Natural killer cell (primary cell): ENCODE measurements at places on chromosomes 7 and 10.

GRCh38 chr10:3199488-3199887 lies 26.9 kb upstream of the PITRM1 start:
- peaks cover 15% of the 10 kb centered on the region for H3K27me3 ChIP-seq
- no peak overlapping the region for H3K27ac ChIP-seq
- no peak overlapping the region for H3K4me3 ChIP-seq
- H3K36me3 ChIP-seq, result no peaks in the 10 kb centered on the region

- peaks cover 86% of the 10 kb centered on the region for H3K36me3 ChIP-seq
- H3K27ac ChIP-seq, result no peak overlapping the region
- DNase-seq, result no peak
- no peaks in the 10 kb centered on the region for H3K4me1 ChIP-seq
These were observed 95.2 kb upstream of the GNA12 start for GRCh38 chr7:2939193-2939885.

GRCh38 chr10:80415734-80416478 lies 7.6 kb downstream of the PRXL2A start:
- no peak for DNase-seq
- H3K27ac ChIP-seq, result no peak overlapping the region
- H3K36me3 ChIP-seq, result no peaks in the 10 kb centered on the region
- H3K4me3 ChIP-seq, result no peak overlapping the region
- H3K4me1 ChIP-seq, result no peaks in the 10 kb centered on the region
- no peaks in the 10 kb centered on the region for H3K27me3 ChIP-seq

DNA sequence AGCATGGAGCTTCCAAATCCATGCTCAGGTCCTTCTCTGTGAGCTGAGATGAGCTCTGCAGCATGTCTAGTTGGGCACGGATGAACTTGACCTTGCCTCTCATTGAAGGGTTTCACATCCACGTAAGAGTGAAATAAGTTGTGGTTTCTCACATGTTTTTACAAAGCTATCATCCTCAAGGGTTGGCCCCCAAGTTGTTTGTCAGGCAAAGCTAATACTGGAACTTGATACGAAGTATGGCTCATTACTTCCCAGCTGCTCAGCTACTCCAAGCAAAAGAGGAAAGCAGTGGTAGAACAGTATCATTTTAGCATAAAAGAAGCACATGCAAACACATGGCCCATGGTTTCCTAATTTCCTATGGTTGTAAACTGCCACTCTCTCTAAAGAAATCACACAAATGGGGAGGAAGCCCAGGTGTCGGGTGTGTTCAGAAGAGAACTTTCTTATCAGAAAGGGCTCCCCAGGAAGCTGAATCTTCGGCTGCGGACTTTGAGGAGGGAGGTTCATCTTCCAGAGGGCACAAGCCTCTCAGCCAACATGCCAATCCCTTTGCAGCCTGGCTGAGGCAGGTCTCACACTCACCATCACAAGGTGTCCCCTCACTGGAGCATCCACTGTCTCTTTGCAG lies 45.3 kb downstream of the PDLIM1 start:
- no peak for DNase-seq
- H3K4me1 ChIP-seq, result no peaks in the 10 kb centered on the region
- H3K4me3 ChIP-seq, result no peak overlapping the region
- no peaks in the 10 kb centered on the region for H3K27me3 ChIP-seq
- no peak overlapping the region for H3K27ac ChIP-seq
- no peaks in the 10 kb centered on the region for H3K36me3 ChIP-seq

- peak within 1 kb of the TSS; percentile 45 for H3K27ac ChIP-seq
- H3K27me3 ChIP-seq, result peaks cover 4% of the 10 kb centered on the region
- peak within 1 kb of the TSS; percentile 68 for H3K4me3 ChIP-seq
- no peak for DNase-seq
- H3K36me3 ChIP-seq, result no peaks in the 10 kb centered on the region
- peaks cover 16% of the 10 kb centered on the region for H3K4me1 ChIP-seq
These were observed at the start of gene FGFBP3 for GRCh38 chr10:91909117-91909677. Gene FGFBP3, minus strand, starts transcription at chr10:91909486. Its CDS starts 517 bp downstream, at chr10:91908969.
